NCI-H2029 treated with DMSO at 0.1 percent for 48 hours (cell line): ENCODE measurements at places on chromosomes 5 and 9.

DNA sequence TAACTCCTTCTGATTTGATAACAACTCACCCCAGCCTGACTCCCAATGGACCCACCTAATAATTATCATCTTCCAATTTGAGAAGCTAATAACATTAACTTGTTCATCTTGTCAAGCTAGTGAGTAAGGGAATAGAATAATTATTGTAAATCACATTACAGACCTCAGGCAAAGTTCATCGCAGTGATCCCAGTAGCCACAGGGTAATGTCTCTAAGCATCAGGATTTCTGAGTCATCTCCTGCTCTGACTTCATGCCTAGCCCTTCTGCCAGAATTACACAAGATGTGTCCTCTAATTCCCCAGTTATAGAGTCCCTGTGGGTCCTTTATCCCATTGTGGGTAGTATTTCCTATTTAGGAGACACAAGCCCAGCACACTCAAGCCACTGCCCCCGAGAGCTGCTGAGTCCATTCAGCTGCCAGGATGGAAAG is 365.7 kb downstream of the DEPDC1B start:
- DNase-seq = no peak

- no peak for DNase-seq
These were observed 297.0 kb downstream of the TRIM32 start for GRCh38 chr9:116984111-116984510.

DNA sequence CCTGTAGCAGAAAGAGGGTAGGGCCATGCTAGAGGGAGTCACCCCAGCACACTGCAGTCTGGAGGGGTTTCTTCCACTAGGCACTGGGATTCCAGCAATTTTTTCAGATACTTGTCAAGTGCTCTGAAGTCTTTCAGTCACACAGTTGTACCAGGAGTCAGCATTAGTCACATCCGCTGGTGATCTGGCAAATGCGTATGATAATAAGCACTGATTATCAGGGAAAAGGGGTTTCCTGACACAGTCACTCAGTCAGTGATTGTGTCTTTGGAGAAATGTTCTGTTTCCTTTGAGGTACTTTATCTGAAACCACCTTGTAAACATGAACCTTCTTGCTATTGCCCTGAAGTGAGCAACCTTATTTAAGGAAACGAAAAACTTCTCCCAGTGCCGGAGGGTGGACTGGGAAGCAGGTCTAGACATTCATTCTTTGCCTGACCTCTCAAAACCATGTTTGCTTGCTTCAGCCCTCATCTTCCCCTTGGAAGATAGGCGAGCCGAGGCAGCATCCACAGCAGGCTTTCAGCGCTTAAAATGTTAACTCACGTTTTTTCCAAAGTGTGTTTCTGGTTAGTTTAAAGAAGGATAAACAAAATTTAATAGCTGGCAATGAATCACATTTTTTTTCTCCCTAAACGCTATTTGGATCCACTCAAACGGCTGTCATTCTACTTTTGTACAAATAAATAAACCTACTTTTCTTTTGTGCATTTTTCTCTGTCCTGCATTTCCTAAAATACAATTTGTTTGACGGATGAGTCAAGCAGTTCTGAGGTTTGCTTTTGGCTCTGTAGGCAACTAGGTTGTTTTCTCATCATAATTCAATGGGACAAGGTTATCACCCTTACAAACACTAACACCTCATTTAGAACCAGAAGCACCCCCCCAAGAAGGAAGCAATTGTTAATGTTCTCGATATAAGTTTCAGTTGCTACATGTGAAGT is 77.7 kb downstream of the FOXD1 start:
- no peak for DNase-seq

- DNase-seq = no peak
These were observed 24.8 kb upstream of the HNRNPA0 start for GRCh38 chr5:137778772-137779564.

DNA sequence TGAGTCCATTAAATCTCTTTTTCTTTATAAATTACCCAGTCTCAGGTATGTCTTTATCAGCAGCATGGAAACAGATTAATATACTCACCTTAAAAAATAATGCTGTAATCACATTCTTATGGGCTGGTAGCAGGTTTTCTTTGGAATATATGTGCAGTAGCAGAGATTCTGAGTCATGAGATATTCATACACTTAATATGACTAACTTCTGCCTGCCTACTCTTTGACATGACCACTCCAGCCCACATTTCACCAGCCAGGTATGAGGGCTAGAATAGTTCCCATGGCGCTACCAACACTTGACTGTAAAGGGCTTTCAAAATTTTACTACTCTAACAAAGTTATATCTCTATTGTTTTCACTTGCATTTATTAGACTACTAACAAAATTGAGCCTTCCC is 74.1 kb upstream of the GHR start:
- DNase-seq = no peak

DNA sequence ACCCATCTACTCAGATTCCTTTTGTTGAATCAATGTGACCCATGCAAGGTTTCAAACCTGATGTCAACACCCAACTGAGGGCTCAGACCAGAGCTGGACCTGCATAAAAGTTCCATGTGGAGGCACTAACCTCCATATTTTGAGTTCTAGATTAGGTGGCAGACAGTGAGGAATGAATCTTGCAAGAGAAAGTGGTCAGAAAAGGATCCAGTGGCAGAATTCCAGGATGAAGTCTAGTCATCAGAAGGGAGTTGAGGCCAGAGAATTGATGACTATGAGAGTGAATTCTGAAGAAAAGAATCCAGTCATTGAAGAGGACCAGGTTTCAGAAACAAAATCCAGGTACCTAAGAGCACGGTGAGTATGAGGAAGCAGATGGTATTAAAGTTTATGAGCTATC is 205.1 kb upstream of the RGMB start:
- DNase-seq = no peak

DNA sequence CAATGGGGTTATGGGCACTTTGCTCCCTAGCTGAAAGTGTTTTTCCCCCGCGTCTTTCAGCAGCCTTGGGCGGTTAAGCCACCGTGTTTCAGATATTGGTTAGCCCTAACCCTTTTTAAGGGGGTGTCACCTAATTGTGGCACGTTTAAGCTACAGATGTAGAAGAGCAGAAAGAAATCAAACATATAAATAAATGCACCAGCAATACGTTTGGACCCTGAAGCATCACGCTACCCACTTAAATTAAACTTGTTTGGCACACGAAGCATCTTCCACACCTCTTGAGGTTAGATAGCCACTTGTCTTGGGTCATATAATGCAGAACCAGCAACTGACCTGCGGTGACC is 768 bp downstream of the YTHDC2 start:
- no peak for DNase-seq

- DNase-seq = no peak
These were observed 102.2 kb downstream of the MEGF10 start for GRCh38 chr5:127392762-127393161.

DNA sequence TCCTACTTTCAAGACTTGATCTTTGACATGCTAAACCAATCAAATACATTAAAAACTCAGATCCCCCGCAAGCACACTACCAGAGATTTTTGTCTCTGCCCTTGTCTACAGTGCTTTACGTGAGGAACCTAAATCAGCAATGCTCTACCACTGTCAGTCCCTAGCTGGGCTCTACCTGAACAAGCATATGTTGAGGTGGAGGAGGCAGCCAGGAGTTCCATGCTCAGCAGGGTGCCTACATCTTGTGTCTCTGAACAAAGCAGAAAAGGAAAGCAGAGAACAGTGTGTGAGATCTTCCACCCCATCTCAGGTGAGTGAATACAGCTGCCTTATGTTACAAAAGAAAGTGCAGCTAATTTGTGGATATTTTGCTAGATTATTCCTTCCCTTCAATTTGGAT is 255.0 kb downstream of the NDUFS4 start:
- no peak for DNase-seq

GRCh38 chr9:127509261-127509954 is 58.1 kb downstream of the LRSAM1 start:
- no peak for DNase-seq

GRCh38 chr5:60690326-60690725 is 9.6 kb downstream of the DEPDC1B start:
- no peak for DNase-seq

DNA sequence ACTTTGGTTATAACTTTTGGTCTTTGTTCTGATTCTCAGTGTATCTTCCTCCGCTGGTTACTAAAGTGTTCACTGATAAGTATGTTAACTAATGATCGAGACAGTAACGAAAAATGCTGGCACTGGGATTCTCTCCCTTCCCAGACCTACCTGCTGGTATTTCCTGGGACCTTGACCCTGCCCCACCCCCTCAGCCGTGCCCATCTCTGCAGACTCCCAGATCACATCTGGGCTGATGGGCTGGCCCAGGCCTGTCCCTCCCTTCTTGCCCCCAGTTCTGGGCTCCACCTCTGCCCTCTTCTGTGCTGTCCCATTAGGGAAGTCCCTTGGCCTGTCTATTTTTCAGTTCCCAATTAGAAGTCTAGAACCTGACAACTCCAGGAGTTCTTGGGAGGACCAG is 46.9 kb downstream of the NEURL1B start:
- no peak for DNase-seq

DNA sequence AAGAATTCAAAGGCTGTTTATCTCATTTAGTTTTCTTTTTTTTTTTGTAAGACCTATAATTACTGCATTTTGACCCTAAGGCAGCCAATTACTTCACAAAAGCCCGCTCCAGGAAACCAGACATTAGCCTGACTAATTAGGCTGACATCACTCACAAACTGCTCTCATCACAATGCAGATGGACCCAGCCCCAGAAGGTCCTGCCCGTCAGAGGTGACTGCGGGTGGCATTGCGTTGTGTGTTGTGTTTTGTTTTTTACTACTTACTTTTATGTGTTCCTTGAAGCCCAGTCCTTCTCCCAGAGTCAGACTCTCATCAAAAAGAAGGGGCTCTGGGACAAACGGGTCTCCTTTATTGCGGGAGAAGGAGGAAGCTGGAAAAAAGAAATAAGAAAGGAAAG is 172.2 kb downstream of the HSD17B3 start:
- no peak for DNase-seq

GRCh38 chr9:135061441-135061840 is 26.0 kb upstream of the OLFM1 start:
- no peak for DNase-seq

- no peak for DNase-seq
These were observed 857 bp downstream of the ADAM19 start for GRCh38 chr5:157574456-157575380.
